Stomach (tissue), 19 donors: ENCODE measurements at places on chromosomes 11 and 22. TPM values are rescaled to one million over a fixed set of nuclear protein-coding genes. Genes with fewer than 3 reads are reported as not detected.

DNA sequence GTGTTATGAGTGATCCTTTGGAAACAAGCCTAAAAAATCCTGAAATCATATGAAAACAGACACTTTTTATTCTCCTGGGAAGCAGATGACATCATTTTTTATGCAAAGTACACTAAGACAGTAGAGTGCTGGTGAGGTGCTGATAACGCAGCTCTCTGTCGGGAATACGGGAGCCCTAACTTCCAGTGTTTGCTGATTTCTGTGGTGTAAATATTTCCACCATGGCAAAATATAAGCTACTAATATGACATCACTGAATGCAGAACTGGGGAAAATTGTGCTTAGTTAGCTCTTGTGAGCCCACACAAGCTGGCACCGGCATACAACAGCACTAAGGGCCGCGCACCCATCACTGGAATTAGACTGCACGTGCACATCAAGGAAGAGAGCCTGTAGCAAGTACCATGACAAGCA, 82.6 kb downstream of the FAM76B start:
- DNase-seq, result no peak

DNA sequence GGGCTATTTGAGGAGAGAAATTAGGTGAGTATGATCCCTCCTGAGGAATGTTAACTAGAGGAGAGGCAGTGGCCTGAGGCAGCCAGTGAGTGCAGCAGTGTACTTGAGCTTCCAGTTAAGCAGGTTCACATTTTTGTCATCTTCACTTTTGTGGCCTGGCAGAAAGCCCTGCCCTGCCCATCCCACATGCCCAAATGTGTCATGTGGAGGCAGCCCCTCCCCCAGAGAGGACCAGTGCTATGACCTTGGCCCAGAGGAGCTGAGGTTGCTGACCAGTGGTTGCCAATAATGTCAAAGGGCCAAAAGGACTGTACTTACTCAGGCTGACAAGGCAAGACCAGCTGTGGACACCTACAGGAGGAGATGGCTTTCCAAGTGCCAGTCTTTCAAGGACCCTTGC, 17.6 kb upstream of the GRK2 start:
- peak; percentile 58 for DNase-seq

DNA sequence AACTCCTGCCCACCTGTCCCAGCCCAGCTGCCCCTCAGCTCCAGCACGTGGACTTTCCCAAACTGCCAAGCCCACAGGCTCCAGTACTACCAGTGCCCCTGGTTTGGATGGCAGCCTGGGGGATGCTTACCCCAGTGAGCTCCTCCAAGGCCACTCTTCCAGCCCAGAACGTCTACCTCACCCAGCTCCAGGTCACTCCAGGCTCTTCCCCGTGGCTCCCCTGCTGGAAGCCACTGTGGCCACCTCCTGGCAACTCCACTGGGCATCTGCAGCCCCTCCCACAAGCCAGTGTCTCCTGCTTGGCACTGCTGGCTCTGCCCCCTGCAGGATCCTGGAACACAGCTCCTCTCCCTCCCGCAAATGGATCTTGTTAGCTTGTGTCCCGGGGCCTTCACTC, 29.3 kb downstream of the LMO1 start:
- no peak for DNase-seq

- DNase-seq, result peak; percentile 19
Observed at GRCh38 chr22:33272180-33272579, 214.0 kb upstream of the SYN3 start.

DNA sequence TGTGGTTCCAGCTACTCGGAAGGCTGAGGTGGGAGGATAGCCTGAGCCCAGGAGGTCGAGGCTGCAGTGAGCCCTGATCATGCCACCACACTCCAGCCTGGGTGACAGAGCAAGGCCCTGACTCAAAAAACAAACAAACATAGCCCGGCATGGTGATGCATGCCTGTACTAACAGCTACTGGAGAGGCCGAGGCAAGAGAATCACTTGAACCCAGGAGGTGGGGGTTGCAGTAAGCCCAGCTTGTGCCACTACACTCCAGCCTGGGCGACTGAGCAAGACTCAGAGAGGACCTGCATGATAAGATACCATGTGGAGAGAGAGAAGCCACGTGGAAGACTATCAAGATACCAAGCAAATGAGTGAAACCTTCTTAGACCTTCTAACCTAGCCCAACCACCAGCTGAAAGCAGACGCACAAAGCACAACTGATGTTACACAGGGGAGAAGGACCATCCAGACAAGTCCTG, 36.1 kb downstream of the AMBRA1 start:
- peak; percentile 39 for DNase-seq

GRCh38 chr11:58616594-58616993, 5.9 kb upstream of the CNTF start:
- peak; percentile 43 for DNase-seq

GRCh38 chr11:26677566-26677965, 44.3 kb downstream of the SLC5A12 start:
- no peak for DNase-seq

DNA sequence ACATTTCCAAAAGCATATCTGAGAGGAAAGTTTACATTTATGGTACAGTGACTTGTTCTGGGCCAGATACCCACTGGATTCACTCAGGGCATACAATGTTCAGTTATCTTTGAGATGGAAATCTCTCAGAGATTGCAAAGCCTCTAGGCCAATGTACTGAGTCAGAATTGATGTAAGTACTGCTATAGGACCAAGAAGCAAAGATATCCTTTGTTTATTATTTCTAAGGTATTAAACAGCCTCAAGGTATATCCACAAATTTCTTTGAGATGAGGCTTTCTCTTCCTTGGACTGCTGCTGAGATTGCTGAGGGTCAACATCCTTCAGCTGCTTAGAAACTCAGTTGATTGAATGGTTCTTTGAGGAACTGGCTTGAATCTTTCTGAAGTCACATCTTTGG, 484.0 kb downstream of the METTL15 start:
- DNase-seq, result no peak

DNA sequence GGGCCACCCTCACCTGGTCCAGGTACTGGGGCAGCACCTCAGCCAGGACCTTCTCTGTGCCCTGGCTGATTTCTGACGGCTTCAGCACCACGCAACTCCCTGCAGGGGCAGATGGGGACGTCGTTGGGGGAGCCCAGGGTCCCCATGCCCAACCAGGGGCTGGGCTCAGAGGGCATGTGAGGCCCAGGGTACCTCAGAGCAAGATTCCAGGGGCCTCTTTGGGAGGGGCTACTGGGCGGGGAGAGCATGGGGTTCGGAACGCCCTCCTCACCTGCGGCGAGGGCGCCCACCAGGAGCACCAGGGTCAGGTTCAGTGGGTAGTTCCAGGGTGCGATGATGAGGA, 8.1 kb downstream of the ALDH3B2 start:
- DNase-seq, result no peak

GRCh38 chr11:116710001-116710674, 62.6 kb downstream of the BUD13 start:
- no peak for DNase-seq

GRCh38 chr11:28058333-28058732, 49.6 kb downstream of the KIF18A start:
- DNase-seq, result no peak

DNA sequence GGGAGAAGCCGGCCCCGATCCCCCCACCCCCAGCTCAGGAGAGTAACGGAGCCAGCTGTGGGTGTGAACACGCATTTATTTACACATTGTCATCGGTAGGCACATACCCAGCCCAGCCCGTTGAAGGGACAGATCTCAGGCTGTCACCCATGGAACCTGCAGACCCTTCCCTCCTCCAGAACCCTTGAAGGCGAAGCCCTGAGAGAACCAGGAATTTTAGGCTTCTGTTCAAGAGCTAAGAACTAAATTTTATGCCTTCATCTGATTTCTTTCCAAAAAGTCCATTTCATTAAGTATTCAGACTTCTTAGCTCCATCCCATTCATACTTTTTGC, 379 bp upstream of the BRMS1 start:
- DNase-seq, result no peak

GRCh38 chr11:6799402-6799801, at the start of gene OR6A2:
Gene OR6A2, minus strand, starts transcription at chr11:6799689. Its CDS starts 3,981 bp downstream, at chr11:6795708.
- no peak for DNase-seq

GRCh38 chr22:19802001-19802893, 41.7 kb downstream of the TBX1 start:
- no peak for DNase-seq

GRCh38 chr11:2091112-2091746, 48.0 kb downstream of the IGF2 start:
- DNase-seq, result no peak

- DNase-seq, result no peak
Observed at GRCh38 chr11:28077521-28077920, 30.4 kb downstream of the KIF18A start.

DNA sequence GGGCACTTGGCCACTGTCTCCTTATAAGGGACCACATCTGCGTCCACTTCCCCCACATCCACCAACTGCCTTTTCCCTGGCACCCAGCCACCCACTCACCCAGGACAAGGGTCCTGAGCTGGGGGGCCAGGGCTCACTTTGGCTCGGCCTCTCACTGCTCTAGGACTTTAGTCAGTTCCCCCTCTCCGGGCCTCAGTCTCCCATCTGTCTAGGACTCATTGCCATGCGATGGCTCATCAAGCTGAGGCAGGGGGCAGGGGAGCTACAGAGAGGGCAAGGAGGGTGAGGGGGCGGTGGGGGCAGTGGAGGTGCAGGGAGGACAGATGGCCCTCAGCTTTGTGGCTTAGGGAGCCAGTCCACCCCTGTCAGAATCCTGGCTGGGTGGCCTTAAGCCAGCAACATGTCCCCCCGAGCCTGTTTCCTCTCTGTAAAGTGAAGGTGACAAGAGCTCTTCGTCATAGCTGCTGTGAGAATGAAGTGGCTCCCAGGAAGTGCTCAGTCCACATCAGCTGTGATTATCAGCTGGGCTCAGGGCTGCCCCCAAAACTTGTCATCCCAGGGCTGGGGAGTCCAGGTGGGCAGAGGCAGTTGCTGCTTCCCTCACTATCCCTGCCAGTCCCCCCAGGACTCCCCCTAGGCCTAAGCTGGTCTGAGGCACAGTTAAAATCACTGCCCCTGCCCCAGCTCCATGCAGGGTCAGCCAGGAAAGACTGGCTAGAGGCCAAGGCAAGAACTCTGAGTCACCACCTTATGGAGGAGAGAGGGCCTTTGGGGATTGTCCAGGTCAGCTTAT, 14.9 kb downstream of the RAC2 start:
- DNase-seq, result no peak

CCDC15 gene
- total RNA-seq, result 1.2 TPM

PPP6R3 gene
- total RNA-seq, result 95.7 TPM

ROBO4 gene
- total RNA-seq, result 12.1 TPM

BCO2 gene
- total RNA-seq, result 21.8 TPM

TYR gene
- not detected for total RNA-seq

MFRP gene
- not detected for total RNA-seq

GRM5 gene
- total RNA-seq, result not detected
